ENCODE measurements at places on chromosomes 2 and 18.
A peak's percentile ranks its signal among the peaks of the same experiment; 100 is the strongest.

GRCh38 chr2:367246-367645 is 79.4 kb upstream of the ALKAL2 start:
- no peak for DNase-seq

- DNase-seq = no peak
Observed at GRCh38 chr2:95315801-95316411, 18.8 kb downstream of the KCNIP3 start.

DNA sequence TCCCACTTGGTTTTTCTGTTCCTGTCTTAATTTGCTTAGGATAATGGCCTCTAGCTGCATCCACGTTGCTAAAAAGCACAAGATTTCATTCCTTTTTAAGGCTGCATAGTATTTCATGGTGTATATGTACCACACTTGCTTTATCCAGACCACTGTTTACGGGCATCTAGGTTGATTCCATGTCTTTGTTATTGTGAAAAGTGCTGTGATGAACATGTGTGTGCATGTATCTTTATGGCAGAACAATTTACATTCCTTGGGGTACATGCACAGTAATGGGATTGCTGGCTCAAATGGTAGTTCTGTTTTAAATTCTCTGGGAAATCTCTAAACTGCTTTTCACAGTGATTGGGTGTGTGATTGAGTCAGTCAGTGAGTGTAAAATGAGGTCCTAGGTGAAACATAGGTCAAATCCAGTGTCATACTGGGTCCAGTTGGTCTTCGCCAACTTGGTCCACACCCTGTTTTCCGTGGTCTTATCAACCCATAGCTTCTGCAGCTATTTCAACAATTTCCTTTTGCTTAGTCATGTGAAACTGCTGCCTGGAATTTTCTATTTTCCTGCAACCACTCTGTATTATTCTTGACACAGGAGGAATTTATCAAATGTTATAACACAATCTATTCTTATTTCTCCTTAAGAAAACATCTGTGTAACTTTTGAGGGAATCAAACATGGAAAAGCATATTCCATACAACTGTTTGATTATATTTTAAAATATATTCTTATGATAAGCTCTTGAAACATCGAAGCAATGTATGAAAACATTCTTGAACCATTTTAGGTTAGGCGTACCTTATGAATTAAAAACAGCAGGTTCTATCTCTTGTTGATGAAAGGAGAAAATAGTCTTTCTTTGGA is 82.9 kb downstream of the ADCYAP1 start:
- peak; percentile 69 for DNase-seq

- no peak for DNase-seq
Observed at GRCh38 chr2:217121565-217121964, 261.7 kb upstream of the TNP1 start.

- no peak for DNase-seq
Observed at GRCh38 chr2:218883491-218884490, 3.1 kb downstream of the WNT10A start.

DNA sequence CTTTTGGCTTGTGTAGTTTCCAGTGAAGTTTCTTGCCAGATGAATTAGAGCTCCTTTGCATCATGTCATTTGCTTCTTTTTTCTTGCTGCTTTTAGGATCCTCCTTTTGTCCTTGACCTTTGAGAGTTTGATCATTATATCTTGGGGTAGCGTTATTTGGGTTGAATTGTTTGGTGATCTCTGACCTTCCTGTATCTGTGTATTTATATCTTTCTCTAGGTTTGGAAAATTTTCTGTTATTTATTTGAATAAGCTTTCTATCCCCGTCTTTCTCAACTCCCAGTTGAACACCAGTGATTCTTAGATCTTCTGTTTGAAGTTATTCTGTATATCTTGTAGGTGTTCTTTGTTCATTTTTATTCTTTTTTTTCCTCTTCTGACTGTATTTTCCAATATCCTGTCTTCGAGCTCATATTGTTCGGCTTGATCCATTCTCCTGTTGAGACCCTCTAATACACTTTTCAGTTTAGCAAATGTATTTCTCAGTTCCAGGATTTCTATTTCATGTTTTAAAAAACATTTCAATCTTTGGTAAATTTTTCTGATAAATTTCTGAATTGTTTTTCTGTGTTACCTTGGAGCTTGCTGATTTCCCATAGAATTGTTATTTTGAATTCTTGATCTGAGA is 20.8 kb downstream of the GALNT1 start:
- DNase-seq = no peak

DNA sequence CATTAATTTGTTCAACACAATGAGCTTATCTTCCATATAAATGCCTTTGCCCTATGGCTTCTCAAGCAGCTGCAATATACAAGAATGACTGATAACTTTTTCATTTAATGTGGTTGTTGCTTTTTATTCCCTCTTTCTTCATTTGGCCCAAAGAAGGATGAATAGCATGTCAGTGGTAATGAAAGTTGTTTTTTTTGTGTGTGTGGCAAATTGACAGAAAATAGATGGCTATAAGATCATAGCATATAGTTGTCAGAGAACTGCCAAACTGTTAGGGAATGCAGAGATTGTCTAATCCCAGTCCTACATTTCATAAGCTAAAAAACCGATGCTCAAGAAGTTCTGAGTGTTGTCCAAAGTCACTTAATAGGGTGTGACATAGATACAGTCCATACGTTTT is 244.3 kb downstream of the ACTR3 start:
- no peak for DNase-seq

DNA sequence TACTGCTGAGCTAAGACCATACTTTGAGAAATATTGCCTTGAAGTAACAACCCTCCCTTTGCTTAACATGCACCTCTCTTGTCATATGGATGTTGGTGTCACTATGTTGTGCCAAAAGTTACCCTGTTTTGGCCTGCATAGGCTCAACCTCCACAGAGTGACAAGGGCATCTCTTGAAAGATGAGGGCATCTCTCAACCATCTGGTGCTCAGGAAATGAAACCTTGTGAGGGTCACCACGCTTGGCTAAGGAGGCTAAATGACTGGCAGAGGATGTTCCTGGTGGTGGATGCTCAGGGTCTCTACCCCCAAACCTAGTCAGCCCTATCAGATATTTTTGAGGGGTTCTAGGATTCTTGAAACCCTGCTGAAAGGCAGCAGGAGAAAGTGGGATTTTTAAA is 2.3 kb downstream of the LHCGR start:
- no peak for DNase-seq

DNA sequence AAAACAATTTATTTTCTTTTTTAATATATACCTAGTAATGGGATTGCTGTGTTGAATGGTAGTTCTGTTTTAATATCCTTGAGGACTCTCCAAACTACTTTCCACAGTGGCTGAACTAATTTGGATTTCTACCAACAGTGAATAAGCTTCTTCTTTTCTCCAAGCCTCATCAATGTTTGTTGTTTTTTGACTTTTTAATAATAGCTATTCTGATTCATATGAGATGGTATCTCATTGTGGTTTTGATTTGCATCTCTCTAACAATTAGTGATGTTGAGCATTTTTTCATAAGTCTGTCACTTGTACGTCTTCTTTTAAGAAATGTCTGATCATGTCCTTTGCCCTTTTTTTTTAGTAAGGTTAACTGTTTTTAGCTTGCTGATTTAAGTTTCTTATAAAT is 863.3 kb downstream of the CNTNAP5 start:
- no peak for DNase-seq

DNA sequence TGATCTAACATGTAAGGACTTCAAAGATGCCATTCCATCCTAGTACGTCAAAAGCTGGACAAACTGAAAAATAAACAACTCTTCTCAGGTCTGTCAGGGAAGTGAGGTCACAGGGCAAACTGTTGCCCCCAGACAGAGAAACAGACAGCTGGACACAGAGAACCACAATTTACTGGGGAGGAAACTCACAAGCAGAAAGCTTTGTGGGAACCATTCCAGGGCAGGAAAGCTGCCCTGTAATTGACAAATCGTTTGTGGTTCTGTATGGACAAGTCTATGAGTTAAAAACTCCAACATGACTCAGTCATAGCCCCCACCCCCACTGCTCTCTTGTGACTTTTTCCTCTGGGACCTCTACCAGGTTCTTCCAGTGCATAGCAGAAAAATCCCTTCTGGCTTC is 28.4 kb downstream of the MCEE start:
- no peak for DNase-seq

- no peak for DNase-seq
Observed at GRCh38 chr2:230678451-230678850, 34.2 kb upstream of the CAB39 start.

DNA sequence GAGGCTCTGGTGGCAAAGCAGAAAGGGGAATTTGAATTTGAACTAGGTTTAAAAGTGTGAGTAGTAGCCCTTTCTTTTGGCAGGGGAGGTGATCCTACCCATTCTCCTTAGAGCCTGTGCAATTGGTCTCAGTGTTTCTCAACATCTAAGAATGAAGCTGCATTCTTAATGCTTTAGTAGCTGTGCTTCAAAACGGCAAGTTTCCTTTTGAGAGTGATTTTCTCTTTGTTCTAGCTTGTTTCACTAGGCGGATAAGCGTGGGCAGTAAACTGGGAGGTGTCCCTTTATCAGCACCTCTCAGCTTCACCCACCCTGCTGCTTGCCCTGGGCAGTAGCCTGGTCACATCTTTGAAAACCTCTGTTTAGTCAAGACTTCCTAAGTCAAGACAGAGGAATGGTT is 6.7 kb downstream of the CRIM1 start:
- DNase-seq = no peak

DNA sequence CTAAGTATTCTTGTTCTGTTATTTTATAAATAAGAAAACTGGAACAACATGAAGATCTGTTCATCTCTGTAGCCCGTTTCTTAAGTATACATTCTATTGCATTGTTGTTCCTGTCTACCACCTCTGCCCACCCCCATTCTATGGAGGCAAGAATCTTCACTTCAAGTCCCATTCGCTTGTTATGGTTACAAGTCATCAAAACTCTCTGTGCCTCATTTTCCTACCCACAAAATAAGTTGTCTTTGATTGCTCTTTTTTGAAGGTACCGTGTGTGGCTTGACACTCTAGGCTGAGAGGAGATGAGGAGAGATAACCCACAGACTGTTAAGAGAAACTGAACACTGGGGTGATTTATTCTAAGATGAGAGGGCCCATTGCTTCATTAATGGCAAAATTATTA is 2.9 kb upstream of the EVA1A start:
- no peak for DNase-seq

- DNase-seq = no peak
Observed at GRCh38 chr2:169119123-169119760, 49.9 kb downstream of the DHRS9 start.

DNA sequence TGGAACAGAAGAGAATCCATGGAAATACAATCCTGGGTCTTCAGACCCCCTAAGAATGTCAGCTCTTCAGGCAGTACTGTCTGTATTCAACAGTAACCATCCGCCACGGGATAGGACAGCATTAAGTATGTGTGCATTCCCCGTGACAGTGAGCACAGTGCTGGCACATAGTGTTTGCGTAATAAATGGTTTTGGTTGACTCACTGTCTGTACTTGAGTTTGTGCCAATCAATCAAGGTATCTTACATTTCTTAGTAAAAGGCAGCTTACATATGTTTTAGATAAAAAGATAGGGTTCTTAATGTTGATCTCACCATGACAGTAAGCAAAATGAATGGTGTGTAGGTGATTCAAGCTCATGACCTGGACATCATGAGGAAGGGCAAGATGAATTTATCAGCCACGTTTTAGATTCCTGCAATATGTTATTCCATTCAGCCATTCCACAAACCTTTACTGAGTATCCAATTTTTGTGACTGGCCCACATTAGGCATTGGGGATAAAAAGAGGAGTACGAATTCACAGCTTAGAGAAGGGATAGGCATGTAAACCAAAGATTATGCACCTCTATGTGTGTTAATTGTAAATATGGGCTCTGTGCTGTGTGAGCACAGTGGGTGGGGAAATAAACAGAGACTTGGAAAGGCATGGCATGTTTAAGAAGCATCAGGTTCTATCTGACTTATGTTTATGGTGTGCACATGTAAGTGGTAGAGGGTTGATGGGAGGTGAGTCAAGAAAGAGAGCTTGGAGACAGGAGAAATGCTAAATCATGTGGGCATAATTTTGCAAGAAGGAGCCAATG is 258.8 kb downstream of the SLC8A1 start:
- DNase-seq = peak; percentile 4

DNA sequence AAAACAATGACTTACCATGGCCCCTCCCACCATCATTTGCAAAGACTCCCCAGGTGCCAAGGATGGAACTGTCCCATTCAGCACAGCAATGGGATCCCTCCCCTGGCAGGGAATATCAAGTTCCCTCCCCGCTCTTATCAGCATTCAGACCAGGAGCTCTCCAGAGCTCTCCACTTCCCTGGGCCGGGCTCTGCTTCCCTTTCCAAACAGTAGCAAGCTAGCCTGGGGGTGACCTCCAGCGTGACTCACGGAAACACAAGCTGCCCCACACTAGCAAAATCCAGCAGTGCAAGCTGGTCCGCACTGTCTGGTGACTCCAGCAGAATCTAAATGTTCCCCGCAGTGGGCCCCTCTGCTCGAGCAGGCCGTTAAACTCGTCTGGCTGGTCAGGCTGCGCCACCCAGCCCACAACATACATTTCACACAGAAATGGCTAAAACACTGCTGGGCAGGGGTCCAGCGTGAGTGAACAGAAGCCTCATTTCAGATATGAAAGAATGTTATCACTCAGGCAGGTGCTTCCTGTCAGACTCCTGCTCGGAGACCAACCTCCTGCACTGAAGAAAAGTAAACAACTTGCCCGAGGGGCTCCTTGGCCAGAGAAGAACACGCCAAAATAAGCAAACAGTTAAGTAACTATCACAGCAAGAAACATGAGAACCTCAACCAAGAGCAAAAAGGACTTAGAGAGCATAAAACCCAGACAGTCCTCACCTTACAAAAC is 33.9 kb downstream of the STAT1 start:
- no peak for DNase-seq

DNA sequence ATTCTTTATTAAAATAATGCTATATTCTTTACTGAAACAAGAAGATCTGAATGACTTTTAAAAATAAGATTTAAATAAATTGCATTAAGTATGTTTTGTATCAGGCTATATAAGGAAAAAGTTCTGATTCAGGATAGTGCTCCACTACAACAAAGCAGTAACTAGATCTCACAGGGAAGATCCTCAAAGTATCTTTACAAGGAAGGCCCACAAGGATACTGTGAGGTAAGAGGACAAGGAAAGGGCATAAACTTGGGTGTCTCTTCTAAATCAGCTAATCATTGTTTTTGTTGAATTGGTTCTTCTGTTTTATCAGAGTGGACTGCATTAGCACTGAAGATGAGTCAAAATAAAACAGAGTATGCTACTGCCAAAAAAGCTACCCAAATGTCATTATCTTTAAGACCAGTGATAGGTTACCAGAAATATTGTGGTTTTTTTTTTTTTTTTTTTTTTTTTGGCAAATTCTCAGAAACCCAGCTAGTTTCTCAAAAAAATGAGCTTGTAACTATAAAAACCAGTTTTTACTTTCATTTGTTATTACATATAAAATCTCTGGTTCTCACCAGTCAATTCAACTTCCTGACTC is 160.9 kb downstream of the BAZ2B start:
- no peak for DNase-seq

All from NCI-H460 (cell line).